ENCODE measurements at places on chromosomes 3 and 15. TPM values are rescaled to one million over a fixed set of nuclear protein-coding genes. Genes with fewer than 3 reads are reported as not detected.
A peak's percentile ranks its signal among the peaks of the same experiment; 100 is the strongest.

Gene NPAP1
- polyA plus RNA-seq = 0.04 TPM

Gene CCDC54
- polyA plus RNA-seq = not detected

Gene KLF15
- 30.0 TPM for polyA plus RNA-seq

DNA sequence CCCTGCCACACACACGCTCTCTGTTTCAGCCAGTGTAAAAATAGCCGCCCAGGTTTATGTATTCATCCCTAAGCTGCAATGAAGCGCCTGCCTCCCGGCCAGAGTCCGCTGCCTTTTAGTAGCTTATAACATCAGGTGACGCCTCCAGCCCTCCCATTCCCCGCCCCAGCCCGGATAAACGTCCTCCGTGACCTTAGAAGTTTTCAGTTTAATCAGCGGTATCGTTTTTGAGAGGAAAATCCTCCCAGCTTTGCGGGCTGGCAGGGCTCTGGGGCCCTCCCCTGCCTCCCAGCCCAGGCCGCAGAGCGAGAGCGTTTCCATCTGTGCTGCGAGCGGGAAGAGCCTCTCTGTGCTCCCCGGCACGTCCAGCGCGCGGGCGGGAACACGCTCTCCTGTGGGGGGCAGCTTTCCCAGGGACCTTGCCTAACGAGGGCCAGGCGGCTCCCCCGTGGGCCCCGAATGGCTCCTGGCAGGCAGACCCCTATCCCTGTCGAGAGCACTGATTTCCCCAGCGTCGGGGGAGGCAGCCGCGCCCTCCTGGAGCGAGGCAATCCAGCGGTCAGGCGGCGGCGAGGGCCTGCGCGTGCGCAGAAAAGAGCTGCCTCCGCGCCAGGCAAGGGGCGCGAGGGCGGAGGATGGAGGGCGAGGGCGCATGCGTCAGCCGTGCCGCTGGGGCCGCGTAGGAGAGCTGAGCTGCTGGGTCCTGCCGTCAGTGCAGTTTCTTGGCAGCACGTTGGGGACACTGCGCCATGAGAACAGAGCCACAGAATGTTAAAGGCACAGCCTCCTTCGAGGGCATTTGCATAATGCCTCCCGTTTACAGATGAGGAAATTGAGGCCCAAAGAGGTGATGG lies 71.1 kb downstream of the CCNL1 start:
- peak; percentile 97 for DNase-seq

DNA sequence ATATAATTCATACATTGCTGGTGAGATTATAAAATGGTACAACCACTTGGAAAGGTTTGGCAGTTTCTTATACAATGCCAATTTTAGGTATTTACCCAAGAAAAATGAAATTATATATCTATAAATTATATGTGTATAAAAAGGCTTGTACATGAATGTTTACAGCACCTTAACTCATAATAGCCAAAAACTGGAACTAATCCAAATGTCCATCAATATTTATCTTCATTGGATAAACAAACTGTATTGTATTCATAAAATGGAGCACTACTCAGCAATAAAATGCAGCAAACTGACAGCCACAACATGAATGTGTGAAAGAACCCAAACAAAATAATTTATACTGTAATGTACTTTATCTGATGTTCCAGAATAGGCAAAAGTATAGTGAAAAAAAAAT lies 33.6 kb upstream of the EIF5A2 start:
- no peak for DNase-seq

GRCh38 chr3:94159062-94159828 lies 96.4 kb downstream of the NSUN3 start:
- no peak for DNase-seq

- DNase-seq = no peak
These were observed 881.7 kb downstream of the MCTP2 start for GRCh38 chr15:95113041-95113440.

DNA sequence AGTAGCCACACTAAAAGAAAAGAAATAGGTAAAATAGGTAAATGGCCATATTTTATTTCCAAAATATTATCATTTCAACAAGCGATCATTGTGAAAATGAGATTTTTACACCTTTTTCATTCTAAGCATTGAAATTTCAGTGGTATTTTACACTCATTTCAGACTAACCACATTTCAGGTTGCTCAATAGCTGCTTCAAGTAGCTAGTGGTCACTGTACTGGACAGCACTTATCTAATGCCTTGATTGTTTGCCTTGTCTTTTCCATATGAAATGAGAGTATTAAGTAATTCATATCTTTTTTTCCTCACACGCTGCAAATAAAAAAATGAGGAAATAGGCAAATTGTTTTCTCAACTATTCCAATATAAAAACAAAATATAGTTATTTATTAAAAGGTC lies 332.8 kb downstream of the NLGN1 start:
- no peak for DNase-seq

Gene IP6K2
- polyA plus RNA-seq = 112 TPM

GRCh38 chr15:60324706-60325438 lies 72.9 kb downstream of the ANXA2 start:
- DNase-seq = no peak
